ENCODE measurements at places on chromosomes 3 and 15. TPM values are rescaled to one million over a fixed set of nuclear protein-coding genes. Genes with fewer than 3 reads are reported as not detected.

FAH gene
- 5.7 TPM for polyA plus RNA-seq

MKRN3 gene
- 3.2 TPM for polyA plus RNA-seq

PLA1A gene
- polyA plus RNA-seq: not detected

COL6A5 gene
- polyA plus RNA-seq: not detected

SATB1 gene
- polyA plus RNA-seq: 389 TPM

FBXL2 gene
- 0.10 TPM for polyA plus RNA-seq

ALPK3 gene
- not detected for polyA plus RNA-seq

CAMK2N2 gene
- not detected for polyA plus RNA-seq

TRPM1 gene
- polyA plus RNA-seq: not detected

TM4SF1 gene
- polyA plus RNA-seq: not detected

ABHD10 gene
- polyA plus RNA-seq: 44.5 TPM

CYP1A1 gene
- not detected for polyA plus RNA-seq

PRR20G gene
- not detected for polyA plus RNA-seq

ARPIN gene
- polyA plus RNA-seq: not detected

MAP2K5 gene
- polyA plus RNA-seq: 22.7 TPM

LNP1 gene
- polyA plus RNA-seq: 0.37 TPM

CFAP20DC gene
- polyA plus RNA-seq: not detected

HGD gene
- not detected for polyA plus RNA-seq

LSMEM2 gene
- 0.15 TPM for polyA plus RNA-seq

GNAT1 gene
- polyA plus RNA-seq: not detected

ARRDC4 gene
- 0.83 TPM for polyA plus RNA-seq

RASL12 gene
- not detected for polyA plus RNA-seq

NEK10 gene
- not detected for polyA plus RNA-seq

UPK1B gene
- polyA plus RNA-seq: 1.3 TPM

TNFAIP8L3 gene
- not detected for polyA plus RNA-seq

EHD4 gene
- 8.9 TPM for polyA plus RNA-seq

SEMA6D gene
- not detected for polyA plus RNA-seq

PRRT3 gene
- 6.4 TPM for polyA plus RNA-seq

RLBP1 gene
- polyA plus RNA-seq: not detected

IMPDH2 gene
- 123 TPM for polyA plus RNA-seq

MME gene
- polyA plus RNA-seq: not detected

SLC25A26 gene
- 51.3 TPM for polyA plus RNA-seq

GPR62 gene
- polyA plus RNA-seq: 0.08 TPM

ACTL6A gene
- 56.3 TPM for polyA plus RNA-seq

SMCO1 gene
- not detected for polyA plus RNA-seq
